ENCODE measurements at places on chromosomes 16 and 17.

DNA sequence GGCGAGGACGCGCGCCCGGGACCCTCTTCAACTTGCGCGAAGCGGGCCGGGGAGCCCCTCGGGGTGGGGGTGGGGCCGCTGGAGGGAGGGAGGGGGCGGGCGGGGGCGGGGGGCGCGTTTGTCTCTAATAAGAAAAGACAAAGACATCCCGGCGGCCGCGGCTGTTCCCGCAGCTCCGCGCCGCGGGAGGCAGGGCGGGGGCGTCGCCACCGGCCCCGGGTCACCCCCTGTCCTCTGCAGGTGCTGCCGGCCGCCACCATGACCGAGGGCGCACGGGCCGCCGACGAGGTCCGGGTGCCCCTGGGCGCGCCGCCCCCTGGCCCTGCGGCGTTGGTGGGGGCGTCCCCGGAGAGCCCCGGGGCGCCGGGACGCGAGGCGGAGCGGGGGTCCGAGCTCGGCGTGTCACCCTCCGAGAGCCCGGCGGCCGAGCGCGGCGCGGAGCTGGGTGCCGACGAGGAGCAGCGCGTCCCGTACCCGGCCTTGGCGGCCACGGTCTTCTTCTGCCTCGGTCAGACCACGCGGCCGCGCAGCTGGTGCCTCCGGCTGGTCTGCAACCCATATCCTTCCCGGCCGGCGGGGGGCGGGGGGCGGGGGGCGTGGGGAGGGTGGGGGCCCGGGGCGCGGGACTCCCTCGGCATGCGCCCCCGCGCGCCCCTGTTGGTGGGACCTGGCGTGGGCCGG is 714 bp downstream of the CACNA1H start:
- DNase-seq: no peak

DNA sequence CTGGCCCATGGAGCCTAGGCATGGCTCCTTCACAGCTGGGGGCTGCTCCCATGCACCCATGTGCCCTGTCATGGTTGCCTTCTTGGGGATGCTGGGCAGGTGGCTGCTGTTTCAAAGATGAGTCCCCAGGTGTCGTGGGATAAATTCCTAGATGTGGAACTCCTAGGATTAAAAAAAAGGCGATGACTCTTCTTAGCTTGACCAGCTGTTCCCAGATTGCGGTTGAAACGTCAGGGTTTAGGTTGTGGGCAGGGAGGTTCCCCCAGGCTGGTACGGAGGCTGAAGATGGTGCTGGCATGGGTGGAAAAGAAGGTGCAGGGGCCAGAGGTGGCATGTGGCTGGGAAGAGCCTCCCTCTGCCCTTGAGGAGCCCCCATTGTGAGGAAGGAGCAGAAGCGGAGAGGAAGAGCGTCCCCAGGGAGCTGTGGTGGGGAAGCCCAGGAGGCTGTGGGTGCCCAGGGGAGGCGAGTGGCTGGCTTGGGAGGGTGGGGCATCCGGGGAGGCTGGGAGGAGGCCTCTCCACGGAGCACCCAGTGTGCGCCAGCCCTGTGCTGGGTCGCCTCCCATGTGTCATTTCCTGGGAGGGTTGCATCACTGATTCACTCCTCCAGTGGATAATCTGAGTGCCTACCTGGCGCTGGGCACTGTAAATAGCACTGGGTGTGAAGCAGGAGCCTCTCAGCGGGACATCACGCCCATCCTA is 7.5 kb upstream of the KCNJ12 start:
- DNase-seq: no peak

DNA sequence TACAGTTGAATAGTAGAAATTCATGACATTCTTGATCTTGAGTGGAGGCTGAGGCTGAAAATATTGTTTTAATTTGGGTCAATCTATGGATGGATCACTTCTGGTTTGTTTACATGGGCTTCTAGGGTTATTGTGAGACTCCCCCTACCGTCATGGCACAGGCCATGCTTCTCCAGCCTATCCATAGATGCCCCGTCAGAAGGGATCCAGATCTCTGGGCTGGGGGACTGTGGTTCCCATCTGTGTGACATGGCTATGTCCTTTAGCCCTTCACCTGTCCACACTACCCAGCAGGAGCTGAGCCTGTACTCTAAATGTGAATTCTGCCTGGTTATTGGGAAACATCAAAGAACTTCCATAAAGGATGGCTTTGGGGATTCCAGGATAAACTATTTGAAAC is 160.4 kb downstream of the ABCC12 start:
- no peak for DNase-seq

GRCh38 chr17:5675625-5676421 is 91.5 kb upstream of the NLRP1 start:
- DNase-seq: no peak

GRCh38 chr17:43531082-43531378 is 15.1 kb downstream of the ETV4 start:
- no peak for DNase-seq

GRCh38 chr17:4221899-4222659 is 41.7 kb downstream of the ANKFY1 start:
- no peak for DNase-seq

DNA sequence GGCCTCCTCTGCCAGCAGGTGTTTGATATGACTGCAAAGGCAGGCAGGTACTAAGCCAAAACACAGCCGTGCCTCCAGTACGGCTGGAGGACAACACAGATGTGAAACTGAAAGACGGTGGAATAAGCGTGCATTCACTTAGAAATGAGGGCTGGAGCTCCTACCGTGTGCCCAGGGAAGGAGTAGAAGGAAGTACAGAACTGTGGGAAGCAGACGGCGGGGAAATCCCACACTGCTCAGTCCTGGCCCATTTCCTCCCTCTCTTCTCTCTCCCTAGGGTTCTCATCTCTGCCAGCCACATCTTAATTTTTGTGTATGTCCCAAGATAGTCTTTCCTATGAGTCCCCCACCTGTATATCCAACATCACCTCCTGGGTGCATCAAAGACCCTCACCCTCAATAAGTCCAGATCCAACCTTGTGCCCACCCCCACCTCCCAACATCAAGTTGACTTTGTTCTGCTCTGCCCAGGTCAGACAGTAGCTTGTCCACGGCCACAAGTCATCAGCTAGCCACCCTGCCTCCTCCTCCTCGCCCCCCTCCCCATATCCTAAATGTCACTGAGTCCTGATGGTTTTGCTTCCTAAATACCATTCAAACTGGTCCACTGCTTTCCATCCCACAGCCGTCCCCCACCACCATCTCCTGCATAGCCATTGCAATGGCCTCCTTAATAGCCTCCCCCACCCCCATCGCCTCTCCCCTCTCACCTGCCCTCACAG is 77.1 kb upstream of the RPL38 start:
- no peak for DNase-seq

GRCh38 chr16:55010492-55011160 is 80.0 kb downstream of the IRX5 start:
- DNase-seq: no peak

DNA sequence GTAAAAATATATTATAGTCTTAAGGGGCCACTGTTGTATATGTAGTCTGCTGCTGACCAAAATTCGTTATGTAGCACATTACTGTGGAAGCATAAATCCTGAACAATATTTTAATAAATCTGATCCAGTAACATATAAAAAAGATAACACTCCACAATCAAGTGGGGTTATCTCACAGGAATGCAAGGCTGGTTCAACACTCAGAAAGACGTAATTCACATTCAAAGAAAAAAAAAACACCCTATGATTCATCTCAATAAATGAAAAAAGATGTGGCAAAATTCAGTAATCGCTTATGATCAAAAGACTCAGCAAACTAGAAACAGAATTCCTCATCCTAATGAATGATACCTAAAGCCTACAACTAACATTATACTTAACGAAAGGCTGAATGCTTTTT is 47.8 kb downstream of the CREBBP start:
- DNase-seq: no peak

GRCh38 chr17:6936370-6937028 is 59.4 kb upstream of the ALOX12 start:
- no peak for DNase-seq

DNA sequence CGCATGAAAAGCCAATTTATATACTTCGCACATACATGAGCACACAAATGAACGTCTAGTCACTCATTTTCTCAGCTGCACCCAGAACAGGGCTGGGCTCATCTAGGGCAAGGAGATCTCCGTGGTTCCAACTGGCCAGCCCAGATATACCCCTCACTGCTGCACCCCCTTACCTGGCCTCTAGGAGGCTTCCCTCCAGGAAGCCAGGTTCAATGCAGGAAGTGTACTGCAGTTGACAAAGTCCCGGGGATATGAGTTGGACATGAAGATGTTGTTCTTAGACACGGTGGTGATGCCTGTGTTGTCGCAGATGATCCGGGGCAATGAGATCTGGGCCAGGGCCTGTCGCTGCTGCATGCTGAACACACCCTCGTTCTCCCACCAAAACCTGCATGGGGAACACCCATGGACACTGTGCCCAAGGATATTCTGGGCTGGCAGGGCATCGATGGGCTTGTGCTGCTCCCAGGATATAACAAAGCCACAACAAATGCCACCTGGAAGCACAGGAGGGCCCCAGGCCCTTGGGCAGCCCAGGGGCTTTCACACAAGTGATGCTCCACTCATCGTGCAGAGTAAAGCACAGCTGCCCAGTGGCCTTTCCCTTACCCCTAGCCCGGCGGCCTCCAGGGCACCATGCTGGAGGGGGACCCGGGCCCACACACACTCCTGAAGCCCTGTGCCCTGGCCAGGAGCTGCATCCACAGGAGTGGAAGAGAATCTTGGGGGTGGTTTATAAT is 10.1 kb downstream of the MPO start:
- DNase-seq: no peak

GRCh38 chr16:56286809-56287208 is 95.5 kb downstream of the GNAO1 start:
- no peak for DNase-seq

DNA sequence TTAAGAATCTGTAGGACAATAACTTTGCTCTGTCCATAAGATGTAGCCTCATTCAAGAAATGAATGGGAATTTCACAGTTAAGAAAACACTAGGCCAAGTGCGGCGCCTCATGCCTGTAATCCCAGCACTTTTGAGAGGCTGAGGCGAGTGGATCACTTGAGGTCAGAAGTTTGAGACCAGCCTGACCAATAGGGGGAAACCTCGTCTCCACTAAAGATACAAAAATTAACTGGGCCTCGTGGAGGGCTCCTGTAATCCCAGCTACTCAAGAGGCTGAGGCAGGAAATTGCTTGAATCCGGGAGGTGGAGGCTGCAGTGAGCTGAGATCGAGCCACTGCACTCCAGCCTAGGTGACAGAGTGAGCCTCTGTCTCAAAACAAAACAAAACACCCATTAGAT is 19.9 kb upstream of the RSL1D1 start:
- no peak for DNase-seq

GRCh38 chr16:30355144-30355953 is at the start of gene CD2BP2:
Gene CD2BP2 (minus strand): TSS chr16:30355308. CDS start chr16:30354681, 627 bp downstream.
- peak; percentile 72 for DNase-seq

- DNase-seq: no peak
Measured at GRCh38 chr17:64326420-64327054, 63.5 kb upstream of the TEX2 start.

- no peak for DNase-seq
Measured at GRCh38 chr17:28397275-28397674, 8.7 kb downstream of the SLC46A1 start.

- DNase-seq: no peak
Measured at GRCh38 chr16:27174798-27175197, 28.5 kb upstream of the KDM8 start.

DNA sequence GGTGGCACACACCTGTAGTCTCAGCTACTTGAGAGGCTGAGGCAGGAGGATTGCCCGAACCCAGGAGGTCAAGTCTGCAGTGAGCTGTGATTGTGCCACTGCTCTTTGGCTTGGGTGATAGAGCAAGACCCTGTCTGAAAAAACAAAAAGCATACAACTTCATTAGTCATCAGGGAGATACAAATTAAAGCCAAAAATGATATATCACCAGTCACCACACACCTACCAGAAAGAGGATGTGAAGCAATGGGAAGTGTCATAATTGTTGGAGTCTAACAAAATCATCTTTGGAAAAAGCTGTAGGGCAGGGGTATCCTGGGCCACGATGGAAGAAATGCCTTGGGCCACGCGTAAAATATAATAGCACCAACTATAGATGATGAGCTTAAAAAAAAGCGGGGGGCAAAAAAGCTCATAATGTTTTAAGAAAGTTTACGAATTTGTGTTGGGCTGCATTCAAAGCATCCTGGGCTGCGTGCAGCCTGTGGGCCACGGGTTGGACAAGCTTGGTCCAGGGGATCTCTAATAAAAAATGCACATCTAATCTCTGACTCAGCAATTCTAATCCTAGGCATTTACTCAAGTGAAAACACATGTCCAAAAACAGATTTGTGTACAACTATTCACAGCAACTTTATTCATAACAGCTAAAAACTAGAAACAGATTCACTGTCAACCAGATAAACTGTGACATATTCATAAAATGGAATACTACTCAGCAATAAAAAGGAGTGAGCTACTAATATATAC is 65.9 kb downstream of the HIC1 start:
- no peak for DNase-seq

- no peak for DNase-seq
Measured at GRCh38 chr17:6471531-6472465, 27.5 kb downstream of the PIMREG start.

- DNase-seq: peak; percentile 58
Measured at GRCh38 chr16:17070882-17071592, 399.7 kb downstream of the XYLT1 start.

DNA sequence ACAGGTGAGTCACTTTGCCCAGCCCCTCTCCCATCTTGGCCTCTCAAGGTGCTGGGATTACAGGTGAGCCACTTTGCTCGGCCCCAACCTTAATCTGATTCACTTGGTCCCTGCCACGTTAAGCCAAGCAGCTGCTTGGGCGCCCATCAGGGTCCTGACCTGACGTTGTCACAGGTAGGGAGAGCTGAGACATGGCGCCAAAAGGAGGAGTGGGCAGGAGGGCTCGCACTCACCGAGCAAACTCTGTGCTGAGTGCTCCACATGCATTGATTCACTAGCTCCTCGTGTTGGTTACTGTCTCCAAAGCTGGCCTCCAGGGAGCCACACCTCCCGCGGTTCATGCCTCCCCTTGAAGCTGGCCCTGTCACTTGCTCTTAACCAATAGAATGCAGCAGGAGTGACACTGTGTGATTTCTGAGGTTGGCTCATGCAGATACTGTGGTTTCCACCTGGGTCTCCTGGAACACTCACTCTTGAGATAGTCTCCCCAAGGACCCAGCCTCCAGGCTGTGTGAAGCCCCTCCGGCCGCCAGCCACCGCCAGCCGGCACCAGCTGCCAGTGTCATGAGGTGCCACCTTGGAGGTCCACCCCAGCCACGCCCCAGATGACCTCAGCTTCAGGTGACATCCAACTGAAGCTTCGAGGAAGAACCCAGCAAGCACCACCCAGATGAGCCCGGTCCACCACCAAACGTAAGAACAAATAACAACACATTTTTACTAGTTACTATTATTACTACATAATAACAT is 223.0 kb downstream of the GSG1L start:
- no peak for DNase-seq

- no peak for DNase-seq
Measured at GRCh38 chr16:48291303-48291702, 44.0 kb upstream of the ABCC11 start.
